Trophoblast cell (in vitro differentiated cells and primary cell): ENCODE measurements at places on chromosomes 1 and 21.

- DNase-seq = no peak
Measured at GRCh38 chr1:10306435-10306834, 92.4 kb upstream of the PGD start.

DNA sequence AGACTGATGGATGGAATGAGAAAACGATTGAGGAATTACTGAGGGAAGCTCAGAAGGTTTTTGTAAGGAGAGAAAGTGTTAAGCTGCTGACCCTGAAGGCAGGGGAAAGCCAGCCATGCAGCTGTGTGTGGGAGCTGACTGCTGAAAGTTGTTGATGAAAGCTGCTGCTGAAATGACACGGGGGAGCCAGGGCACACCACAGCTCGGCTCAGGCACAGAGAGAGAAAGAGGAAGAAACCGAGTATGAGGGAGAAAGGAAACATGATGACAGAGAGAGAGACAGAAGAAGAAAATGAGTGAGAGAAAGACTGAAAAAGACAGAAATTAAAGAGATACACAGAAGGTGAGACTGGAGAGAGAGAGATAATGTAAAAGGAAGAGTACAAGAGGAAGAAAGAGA, 115.5 kb downstream of the LRRC53 start:
- DNase-seq = no peak

- DNase-seq = no peak
Measured at GRCh38 chr1:72650843-72651435, 368.6 kb upstream of the NEGR1 start.

DNA sequence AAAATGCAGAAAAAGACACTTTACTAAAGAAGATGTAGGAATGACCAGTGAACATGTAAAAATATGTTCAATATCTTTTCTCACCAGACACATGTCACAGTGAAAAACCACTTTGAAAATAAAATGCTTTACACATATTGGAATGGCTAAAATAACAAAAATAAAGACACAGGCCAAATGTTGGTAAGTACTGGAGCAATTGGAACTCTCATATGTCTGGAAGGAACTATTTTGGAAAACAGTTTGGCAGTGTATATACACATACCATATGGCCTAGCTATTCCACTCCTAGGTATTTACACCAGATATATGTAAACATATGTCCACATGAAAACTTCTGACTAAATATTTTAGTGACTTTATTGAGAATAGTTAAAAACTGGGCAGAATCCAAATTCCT, 927.2 kb downstream of the BRINP3 start:
- DNase-seq = no peak

DNA sequence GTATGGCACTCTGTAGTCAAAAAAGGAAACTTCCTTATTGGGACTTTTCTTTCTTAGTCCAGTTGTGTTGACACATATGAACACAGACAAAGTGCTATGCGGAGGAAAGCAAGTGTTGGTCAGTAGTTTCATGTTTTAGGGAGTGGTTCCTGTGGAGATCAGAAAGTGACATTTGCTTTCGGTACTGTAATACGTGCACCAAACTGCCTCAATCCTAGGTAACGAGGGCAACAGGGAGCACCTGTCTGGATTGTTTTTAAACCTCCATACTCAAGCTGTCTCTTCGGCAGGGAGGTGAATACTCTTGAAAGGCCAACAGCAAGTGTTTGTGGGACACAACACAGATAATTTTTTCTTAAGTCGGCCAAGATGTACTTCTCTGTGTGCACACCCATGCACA, 9.1 kb downstream of the RHOU start:
- no peak for DNase-seq

DNA sequence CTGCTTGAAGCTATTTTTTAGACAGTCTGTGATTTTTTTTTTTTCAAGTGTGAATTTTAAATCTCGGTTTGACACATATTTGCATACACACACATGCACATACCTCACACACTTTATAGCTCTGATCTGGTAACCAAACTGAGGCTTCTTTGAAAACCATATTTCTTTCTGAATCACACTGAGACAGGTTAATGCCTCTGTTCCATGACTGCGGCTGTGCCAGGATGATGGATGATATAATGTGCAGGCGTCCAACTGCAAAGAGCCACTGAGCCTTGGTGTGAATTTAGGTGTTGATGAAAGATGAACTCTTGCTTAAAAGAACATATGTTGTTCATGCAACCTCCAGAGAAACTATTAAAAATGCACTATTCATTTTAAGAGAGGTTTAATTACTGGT, 504.0 kb upstream of the OLFM3 start:
- no peak for DNase-seq

GRCh38 chr1:156704930-156705320, 458 bp downstream of the CRABP2 start:
- peak; percentile 85 for DNase-seq

- no peak for DNase-seq
Measured at GRCh38 chr1:21188235-21188634, 11.5 kb upstream of the EIF4G3 start.

DNA sequence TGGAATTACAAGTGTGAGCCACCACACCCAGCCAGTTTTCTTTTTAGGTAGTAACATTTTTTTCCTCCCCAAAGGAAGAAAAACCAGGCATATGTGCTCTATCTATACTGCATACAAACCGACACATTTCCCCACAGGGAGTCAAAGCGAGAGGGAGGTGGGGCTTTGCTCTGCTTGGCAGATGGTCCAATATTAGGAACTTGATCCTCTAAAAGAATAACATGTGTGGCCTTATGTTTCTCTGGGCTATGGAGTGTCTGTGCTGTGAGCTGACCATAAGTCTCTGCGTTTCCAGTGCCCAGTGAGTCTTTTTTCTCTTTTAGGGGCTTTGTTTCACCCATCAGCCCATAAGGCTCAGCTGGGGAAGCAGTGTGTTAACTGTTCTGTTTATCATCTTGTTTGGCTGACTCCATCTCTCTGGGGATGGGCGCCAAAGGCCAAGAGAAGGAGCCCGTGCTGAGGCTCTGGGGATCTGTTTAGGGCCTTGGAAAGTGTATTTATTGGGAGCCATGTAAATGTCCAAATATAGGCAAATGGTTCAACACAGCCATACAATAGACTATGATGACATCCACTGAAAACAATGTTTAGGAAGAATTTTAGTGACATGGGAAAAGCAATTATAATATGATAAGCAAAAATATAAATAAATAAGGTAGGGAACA, 20.2 kb downstream of the LMOD1 start:
- DNase-seq = no peak

- no peak for DNase-seq
Measured at GRCh38 chr21:45379901-45380330, 25.0 kb upstream of the COL18A1 start.

DNA sequence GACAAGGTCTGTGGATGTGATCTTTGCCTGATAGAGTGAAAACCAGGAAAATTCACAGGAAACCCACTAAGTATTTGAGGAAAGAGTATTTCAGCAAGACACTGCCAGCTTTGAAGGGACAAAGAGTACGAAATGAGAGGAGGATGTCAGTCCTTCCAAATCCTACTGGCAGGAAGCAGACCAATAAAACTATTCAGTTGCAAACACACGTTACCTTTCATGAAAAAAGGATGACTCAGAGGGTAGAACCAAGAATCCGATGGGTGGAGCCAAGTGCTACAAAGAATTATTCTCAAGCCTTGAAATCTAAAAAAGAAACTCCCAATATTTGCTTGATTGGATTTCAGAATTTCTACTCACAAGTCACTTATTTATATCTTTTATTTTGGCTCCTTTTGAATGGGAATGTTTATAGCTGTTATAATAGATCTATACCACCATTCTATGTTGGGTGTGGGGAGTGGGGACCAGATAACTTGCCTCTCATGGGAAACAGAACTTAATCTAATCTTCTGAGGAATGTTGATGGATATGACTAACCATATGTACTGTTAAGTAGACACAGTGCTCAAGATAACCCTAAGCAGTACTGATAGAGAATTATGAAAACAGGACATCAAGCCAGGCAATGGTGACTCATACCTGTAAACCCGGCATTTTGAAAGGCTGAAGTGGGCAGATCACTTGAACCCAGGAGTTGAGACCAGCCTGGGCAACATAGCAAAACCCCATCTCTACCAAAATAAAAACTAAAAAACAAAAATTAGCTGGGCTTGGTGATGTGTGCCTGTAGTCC, 19.3 kb upstream of the HEATR1 start:
- DNase-seq = no peak

GRCh38 chr21:45970674-45971615, 10.6 kb upstream of the COL6A1 start:
- no peak for DNase-seq

- no peak for DNase-seq
Measured at GRCh38 chr1:55696181-55696754, 481.1 kb upstream of the USP24 start.
